ENCODE measurements at places on chromosomes 1 and 21. TPM values are rescaled to one million over a fixed set of nuclear protein-coding genes. Genes with fewer than 3 reads are reported as not detected.

GLUL gene
- 61.3 TPM for total RNA-seq

TLR5 gene
- 0.29 TPM for total RNA-seq

C1orf115 gene
- 0.76 TPM for total RNA-seq

NUDT4B gene
- 0.43 TPM for total RNA-seq

ELF3 gene
- total RNA-seq = 0.12 TPM

FMOD gene
- 0.95 TPM for total RNA-seq

KRTAP12-2 gene
- total RNA-seq = not detected

NR1I3 gene
- not detected for total RNA-seq

CD84 gene
- total RNA-seq = 20.2 TPM

SYDE2 gene
- 2.8 TPM for total RNA-seq

NEK7 gene
- total RNA-seq = 62.0 TPM

TENT5C gene
- 14.0 TPM for total RNA-seq

GRCh38 chr1:228717081-228717480, 18.2 kb upstream of the RHOU start:
- DNase-seq = no peak

GRCh38 chr1:17162941-17163340, 42.0 kb upstream of the PADI1 start:
- DNase-seq = no peak

- no peak for DNase-seq
Observed at GRCh38 chr1:86875722-86876121, 38.2 kb downstream of the SELENOF start.

- no peak for DNase-seq
Observed at GRCh38 chr1:7317888-7318287, 453.2 kb upstream of the VAMP3 start.

- no peak for DNase-seq
Observed at GRCh38 chr1:229363723-229364122, 20.9 kb upstream of the CCSAP start.

DNA sequence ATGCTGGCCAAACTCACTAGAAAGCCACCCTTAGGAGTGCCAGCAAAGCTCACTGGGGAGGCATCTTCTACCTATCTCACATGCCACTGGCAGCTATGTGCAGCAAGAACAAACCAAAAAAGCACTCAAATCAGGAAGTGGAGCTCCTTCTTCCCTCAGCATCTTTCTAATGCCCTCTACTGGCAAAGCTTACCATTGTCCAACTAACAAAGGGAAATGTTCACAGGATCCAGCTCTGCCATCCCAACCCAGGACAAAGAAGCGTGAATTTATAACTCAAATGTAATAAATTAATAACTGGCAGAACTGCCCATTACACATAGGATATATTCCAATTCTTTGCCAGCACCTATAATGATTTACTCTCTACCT, 38.9 kb downstream of the LEPR start:
- no peak for DNase-seq

GRCh38 chr1:192061556-192061955, 96.7 kb upstream of the RGS18 start:
- no peak for DNase-seq

GRCh38 chr1:218755128-218755527, 410.0 kb downstream of the TGFB2 start:
- DNase-seq = no peak

- DNase-seq = no peak
Observed at GRCh38 chr1:30694280-30695175, 28.9 kb downstream of the MATN1 start.

DNA sequence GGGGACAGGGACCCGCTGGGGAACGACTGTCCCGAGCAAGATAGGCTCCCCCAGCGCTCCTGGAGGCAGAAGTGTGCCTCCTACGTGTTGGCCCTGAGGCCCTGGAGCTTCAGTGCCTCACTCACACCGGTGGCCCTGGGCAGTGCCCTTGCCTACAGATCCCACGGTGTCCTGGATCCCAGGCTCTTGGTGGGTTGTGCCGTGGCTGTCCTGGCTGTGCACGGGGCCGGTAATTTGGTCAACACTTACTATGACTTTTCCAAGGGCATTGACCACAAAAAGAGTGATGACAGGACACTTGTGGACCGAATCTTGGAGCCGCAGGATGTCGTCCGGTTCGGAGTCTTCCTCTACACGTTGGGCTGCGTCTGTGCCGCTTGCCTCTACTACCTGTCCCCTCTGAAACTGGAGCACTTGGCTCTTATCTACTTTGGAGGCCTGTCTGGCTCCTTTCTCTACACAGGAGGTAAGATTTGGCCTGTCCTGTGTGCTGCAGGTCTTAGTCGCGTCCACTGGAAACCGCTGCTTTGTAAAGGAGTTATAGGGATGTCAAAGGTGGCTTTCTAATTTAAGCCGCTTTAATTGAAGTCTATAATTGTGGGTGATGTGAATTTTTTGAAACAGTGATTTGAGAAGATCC, 717 bp downstream of the UBIAD1 start:
- no peak for DNase-seq

DNA sequence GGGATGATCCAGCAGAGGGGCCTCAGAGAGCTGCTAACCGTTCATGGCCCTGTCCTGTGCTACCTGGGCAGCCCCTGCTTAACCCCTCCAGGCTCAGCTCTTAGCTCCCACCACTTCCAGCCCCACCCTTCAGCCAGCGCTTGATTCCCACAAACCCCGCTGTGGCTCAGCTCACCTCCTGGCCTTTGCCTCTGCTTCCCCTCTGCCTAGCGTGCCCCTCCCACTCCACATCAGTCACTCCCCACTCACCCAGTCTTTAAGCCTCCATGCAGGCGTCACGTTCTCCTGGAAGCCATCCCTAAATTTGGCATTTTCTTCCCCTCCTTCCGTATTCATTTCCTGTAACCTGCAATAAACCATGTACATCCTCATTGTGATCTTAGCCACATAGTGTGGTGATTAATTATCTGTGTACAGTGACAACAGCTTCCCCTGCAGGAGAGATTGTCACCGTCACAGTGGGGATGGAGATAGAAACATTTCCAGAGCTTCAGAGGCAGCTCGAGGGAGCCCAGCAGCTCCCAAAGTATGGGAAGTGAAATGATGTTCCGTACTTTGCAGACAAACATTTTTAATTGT, 65.5 kb downstream of the EPHB2 start:
- no peak for DNase-seq

GRCh38 chr1:34358636-34359035, 181.9 kb downstream of the C1orf94 start:
- no peak for DNase-seq

DNA sequence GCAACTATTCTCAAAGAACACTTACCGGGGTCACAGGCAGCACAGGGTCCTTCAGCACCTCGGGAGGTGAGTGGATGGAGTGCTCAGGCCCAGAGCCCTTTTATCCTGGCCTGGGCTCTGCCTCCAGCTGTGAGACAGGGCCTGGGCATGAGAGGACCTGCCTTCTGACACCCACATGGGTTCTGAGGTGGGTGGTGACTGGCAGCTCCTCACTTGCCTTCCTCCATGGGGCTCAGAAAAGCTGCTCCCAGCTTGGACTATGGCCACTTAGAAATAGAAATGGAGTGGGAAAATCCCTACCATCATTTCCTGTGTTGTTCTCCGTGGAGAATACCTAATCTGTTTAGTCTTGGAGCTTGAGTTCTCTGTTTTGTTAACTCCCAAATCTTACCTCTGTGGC, at the start of gene LCE1C:
TSS of gene LCE1C (minus strand) at position 76 of the 400 bp plus-strand sequence. CDS start 1,173 bp downstream, outside the sequence.
- DNase-seq = no peak

GRCh38 chr1:204331275-204331674, 28.5 kb downstream of the PLEKHA6 start:
- DNase-seq = no peak

DNA sequence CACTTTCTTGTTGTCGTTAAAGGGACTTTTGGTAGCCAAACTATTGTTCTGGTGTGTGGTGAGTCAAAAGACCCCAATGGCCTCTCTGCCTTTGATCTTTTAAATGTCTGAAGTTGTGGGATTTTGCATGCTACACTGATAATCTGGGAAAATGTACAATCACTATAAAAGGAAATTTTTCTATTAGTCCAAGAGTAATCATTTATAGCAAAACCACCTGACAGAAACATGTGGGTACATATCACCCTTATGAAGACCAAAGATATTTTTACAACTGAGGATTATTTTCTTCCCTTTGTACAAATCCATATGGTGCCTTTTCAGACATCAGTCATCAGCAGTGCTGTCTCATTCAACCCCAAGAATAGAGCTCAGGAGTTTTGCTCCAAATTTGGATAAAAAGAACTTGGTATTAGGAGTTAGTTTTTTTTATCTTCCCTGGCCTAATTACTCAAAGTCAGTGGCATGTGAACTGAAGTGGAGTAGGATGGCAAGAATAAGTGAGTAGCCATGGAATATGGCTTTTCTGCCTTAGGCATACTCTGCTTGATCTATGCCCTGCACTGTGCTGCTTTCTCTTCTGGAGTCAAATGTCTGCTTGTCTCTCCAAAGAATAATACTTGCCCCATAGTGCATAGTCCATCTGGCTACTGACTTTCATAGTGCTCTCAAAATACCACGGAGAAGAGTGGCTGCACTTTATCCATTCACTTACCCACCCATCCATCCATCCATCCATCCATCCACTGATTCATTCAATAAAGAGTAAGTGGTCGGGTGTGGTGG, 13.5 kb downstream of the GREM2 start:
- DNase-seq = no peak

DNA sequence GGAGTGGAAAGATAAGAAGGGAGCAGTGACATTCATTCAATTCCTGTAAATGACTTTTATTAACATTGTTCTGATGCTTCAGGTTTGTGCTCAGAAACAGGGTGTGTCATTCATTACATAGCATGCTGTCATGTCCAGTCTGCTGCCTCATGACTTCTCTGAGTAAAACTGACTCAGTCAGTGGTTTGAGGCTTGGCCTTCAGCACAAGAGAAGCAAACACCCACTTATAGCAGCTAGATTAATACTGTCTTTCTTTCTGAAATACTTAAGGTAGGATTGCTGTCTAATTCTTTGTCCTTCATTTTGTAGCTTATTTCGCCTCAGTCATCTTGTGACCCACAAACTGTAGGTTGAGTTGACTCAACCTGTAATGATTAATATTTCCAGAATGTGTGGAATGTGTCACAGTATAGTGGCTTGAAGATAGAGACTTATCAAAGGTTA, 32.9 kb downstream of the RASAL2 start:
- no peak for DNase-seq

DNA sequence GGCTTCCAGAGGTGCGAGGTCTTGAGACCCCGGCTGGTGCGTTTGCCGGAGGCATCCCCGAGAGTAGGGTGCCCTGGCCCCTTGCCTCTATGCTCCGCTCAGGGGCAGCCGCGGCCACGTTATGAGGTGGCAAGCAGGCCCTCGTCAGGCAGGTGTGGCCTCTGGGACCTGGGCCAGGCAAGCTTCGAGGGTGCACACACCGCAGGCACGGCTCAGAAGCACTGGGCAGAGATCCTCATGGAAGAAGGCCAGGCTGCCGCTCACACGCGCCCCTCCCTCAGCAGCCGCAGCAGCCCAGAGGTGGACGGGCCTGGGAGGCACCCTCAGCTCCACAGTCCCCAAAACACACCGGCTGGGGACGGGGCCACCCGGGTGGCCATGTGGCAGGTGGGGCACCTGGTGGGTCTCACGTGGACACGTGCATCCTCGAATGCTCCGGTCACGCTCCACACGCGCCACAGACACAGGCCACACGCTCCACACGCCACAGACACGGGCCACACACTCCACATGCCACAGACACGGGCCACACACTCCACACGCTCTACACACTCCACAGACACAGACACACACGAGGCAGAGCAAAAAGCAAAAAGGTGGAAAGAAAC, 6.5 kb downstream of the SDF4 start:
- DNase-seq = no peak

DNA sequence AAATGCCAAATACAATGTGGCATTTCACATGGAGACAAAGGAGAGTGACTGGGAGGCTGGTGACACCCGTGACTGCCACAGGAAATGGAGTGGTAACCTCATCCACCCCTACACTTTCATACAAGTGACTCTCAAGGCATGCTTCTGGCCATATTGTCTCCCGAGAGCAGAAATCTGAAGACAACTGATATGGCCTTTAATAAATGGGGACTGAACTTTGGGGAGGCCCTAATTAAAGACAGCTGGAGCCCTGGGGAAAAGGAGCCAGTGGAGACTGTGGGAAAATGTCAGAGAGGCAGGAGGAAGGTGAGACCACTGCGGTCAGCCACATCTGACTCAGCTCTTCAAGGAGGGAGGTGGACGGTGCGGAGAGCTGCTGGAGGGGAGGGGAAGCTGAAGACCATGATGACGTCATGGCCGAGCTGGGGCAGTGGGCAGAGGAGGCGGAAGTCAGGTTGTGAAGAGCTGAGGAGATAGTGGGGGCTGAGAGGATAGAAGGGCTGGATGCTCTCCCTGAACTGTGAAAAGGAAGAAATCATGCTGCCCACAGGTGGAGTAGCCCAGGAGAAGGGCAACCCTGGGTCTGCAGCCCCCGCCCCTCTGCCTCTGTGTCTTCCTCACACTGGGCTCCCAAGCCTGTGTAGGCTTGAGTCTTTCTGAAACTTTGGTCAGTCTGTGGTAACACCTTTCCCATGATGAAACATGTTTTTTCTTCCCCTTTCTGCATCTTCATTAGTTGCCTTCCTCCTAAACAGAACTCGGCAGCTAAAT, 14.0 kb upstream of the NCF2 start:
- DNase-seq = no peak

- no peak for DNase-seq
Observed at GRCh38 chr1:26705788-26706311, 10.0 kb downstream of the ARID1A start.

DNA sequence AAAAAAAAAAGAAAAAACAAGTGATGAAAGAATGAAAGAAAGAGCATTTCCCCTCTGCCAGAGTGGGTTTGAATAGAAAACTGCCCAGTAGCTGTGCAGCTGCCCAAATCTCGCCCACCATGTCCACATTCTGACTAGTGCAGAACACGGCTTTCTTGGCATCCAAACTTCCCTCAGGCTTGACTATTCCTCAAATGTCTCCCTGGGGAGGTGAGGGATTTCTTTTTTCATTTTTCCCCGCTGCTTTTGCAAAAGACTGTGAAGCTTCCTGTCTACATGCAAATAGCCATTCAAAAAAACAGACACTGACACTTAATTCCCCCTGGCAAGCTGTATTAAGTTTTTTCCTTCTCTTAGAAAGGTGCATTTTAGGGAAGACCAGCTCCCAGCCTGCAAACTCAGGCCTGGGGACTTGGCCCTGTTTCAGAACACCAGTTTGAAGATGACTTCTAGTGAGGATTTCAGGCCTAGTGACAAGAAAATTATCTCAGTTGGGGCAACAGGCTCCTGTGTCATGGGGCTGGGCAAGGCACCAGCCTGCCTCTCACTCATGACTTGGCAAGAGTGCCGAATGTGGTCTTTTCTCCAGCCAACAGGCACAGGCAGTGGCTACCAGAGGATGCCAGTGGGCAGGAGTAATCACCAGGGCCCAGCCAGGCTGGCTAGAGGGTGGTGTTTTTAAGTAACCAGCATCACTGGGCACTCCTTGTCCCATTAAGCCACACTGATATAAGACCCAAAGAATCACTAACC, 178.1 kb upstream of the NFIA start:
- DNase-seq = no peak

DNA sequence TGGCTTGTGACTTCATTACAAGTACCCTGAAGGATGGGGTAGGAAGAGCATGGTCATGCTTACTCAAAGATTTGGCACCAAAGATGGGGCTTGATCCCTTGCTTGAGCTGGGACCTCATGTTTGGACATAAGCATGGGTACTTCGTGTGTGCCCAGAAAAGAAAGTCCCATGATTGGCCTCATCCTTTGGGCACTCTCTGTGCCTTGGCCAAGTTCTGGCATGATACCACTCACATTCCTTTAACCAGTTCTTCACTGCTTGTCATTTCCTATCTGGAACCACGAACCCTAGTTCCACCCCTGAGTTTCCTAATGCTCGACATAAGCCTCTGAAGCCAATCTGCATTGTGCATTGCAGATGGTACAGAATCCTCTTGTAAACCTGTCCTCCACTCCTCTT, 107.0 kb downstream of the NAV1 start:
- no peak for DNase-seq
